Lower lobe of right lung (tissue), 2 donors: ENCODE measurements at places on chromosomes 2 and 18.
A peak's percentile ranks its signal among the peaks of the same experiment; 100 is the strongest.

DNA sequence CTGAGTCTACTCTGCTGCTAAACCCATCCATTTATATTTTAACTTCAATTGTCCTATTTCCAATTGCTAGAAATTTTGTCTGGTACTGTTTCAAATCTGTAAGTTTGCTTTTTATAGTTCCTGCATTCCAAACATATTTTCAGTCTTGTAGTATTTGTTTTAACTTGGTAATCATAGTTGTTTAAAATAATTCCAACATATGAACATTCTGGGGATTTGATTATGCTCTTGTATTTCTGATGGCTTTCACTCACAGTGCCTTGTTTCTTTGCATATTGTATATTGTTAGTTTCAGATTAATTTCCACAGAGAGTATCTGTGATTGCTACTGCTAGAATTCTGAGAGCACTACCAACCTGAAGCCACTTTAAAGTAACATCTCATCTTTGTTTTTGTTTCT lies 202.4 kb downstream of the ETAA1 start:
- no peaks in the 10 kb centered on the region for H3K4me1 ChIP-seq
- no peak overlapping the region for H3K27ac ChIP-seq
- H3K4me3 ChIP-seq: no peak overlapping the region
- H3K27me3 ChIP-seq: no peaks in the 10 kb centered on the region

GRCh38 chr2:231422056-231422455 lies 26.5 kb downstream of the B3GNT7 start:
- H3K4me3 ChIP-seq: no peak overlapping the region
- H3K4me1 ChIP-seq: no peaks in the 10 kb centered on the region
- H3K36me3 ChIP-seq: no peaks in the 10 kb centered on the region
- H3K27me3 ChIP-seq: peaks cover 3% of the 10 kb centered on the region
- no peak for DNase-seq
- no peak overlapping the region for H3K27ac ChIP-seq

- DNase-seq: no peak
- H3K27me3 ChIP-seq: no peaks in the 10 kb centered on the region
- no peak overlapping the region for H3K27ac ChIP-seq
- H3K4me1 ChIP-seq: peaks cover 11% of the 10 kb centered on the region
Measured at GRCh38 chr18:63112706-63113105, 206.9 kb downstream of the BCL2 start.

DNA sequence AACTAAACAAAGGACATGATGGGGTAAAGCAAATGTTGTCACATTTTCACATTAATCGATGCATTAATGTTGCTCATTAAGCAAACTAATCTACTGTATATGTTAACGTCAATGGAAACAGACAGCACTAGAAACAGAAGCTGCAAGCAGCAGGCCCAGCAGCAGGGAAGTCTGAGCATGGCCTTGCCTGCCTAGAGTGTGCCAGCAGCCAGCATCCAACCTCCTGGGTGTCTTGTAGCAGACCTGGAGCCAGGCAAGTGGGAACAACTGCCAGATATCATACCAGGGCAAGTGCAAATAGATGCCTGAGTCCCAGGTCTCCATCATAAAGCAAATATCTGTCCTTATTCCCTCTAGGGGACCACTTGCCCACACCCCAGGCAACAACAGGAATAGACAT lies 319.0 kb downstream of the LRRTM1 start:
- H3K4me1 ChIP-seq: no peaks in the 10 kb centered on the region
- DNase-seq: no peak
- H3K27me3 ChIP-seq: no peaks in the 10 kb centered on the region
- H3K36me3 ChIP-seq: no peaks in the 10 kb centered on the region
- no peak overlapping the region for H3K27ac ChIP-seq
- no peak overlapping the region for H3K4me3 ChIP-seq

DNA sequence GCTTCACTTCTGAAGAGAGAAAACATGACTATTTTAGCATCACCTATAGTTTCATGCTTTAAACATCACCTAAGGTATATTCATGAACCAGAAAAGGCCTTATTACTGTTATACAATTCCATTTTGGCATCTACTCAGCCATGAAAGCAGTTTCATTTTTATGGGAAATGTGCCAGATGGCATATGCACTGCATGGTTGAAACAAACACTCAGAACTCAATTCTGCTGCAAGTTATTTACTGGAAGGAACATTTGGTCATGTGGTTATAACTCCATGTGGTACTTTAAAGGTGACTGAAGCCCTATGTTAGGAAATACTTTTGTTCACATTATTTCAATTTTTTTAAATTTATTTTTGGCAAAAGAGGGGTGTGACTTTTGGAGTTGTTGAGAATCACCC lies 287.5 kb upstream of the CRIM1 start:
- DNase-seq: no peak
- H3K27me3 ChIP-seq: no peaks in the 10 kb centered on the region
- H3K27ac ChIP-seq: no peak overlapping the region
- H3K4me1 ChIP-seq: no peaks in the 10 kb centered on the region

DNA sequence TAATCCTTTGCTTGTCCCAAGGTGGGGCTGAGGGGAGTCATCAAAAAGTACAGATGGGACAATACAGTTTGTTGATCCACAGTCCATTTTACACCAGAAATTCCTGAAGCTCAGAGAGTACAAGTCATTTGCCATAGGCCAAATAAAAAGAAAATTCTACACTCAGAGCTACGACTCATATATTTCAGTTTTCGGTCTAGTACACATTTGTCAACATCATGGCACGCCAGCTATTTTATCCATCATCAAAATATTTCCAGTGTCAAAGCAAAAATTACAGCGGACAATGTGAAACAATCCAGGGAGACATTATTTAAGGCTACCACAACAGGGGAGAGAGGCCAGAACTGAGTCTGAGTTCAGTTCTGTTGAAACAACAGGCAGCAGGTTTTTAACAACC lies 587.5 kb upstream of the DSEL start:
- no peak overlapping the region for H3K27ac ChIP-seq
- DNase-seq: no peak
- no peak overlapping the region for H3K4me3 ChIP-seq
- no peaks in the 10 kb centered on the region for H3K36me3 ChIP-seq
- no peaks in the 10 kb centered on the region for H3K27me3 ChIP-seq

DNA sequence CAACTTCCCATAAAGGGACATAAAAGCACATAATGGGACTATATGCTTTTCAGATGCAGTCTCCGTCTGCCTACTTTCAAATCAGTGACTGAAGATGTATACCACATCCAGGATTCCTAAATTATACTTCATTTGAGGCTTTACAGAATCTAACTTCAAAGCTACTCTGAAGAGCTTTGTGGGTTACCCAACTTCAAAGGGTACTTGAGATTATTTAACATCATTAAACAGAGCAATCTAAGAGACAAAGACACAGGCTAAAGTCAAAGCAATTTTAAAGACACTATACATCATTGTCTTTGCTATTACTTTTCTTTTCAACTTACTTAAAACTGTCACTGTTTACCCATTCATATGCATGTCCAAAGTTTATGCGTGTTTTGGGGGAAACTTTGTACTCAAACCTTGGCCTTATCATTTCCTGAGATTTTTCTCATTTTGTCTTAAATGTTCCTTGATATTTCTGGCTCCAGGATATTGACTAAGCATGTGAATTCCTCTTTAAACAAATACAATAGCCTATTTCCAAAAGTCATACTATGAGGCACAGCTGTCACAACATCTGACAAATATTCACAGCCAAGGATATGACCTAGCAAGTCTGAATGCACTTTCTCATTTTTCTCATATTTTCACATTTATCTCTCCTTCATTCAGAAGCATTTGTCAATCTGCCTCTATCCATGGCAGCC lies 1985.1 kb upstream of the PIK3C3 start:
- no peaks in the 10 kb centered on the region for H3K4me1 ChIP-seq
- no peak for DNase-seq
- no peak overlapping the region for H3K27ac ChIP-seq
- no peak overlapping the region for H3K4me3 ChIP-seq

DNA sequence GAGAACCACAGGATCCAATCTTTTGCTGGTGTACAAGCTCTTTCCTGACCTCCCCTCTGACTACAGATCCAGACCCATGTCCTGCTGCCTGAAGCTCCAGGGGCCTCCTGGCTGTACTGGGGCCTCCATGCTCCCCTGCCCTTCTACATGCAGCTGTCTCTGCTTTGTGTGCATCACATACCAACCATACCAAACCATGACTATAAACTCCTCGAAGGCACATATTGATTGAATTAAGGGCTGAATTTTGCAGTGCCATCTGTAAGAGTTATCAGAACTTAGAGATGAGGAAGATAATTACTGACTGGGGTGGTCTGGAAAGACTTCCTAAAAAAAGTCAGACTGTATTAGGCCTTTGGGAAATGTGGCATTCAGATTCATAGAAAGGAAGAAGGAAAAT lies 139.9 kb upstream of the CXCR4 start:
- no peak for DNase-seq
- H3K27ac ChIP-seq: no peak overlapping the region

GRCh38 chr2:219916726-219917440 lies 289.5 kb downstream of the SLC4A3 start:
- DNase-seq: no peak
- no peak overlapping the region for H3K4me3 ChIP-seq
- H3K36me3 ChIP-seq: no peaks in the 10 kb centered on the region

DNA sequence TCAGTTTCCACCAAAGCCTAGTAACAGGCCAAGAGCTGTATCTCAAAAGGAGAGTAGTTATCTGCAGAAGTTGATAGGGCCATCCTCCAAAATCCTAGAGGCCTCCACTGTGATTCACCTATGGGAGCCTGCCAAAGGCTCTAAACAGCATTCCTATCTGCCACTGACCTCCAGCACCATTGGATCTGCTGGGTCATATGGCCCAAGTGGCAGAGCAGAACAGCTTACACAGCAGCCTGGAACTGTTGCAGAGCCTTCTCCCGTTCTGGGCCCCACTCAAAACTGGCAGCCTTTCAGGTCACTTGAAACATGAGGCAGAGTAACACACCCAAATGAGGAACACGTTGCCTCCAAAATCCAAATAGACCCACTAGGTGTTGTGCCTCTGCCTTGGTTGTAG lies 345.2 kb upstream of the RND3 start:
- H3K4me1 ChIP-seq: no peaks in the 10 kb centered on the region
- H3K27me3 ChIP-seq: no peaks in the 10 kb centered on the region
- H3K36me3 ChIP-seq: no peaks in the 10 kb centered on the region
- no peak overlapping the region for H3K4me3 ChIP-seq

- H3K36me3 ChIP-seq: no peaks in the 10 kb centered on the region
- H3K27me3 ChIP-seq: no peaks in the 10 kb centered on the region
- no peak overlapping the region for H3K27ac ChIP-seq
- DNase-seq: no peak
- H3K4me3 ChIP-seq: no peak overlapping the region
Measured at GRCh38 chr18:58507880-58508279, 121.0 kb downstream of the ALPK2 start.

- no peaks in the 10 kb centered on the region for H3K27me3 ChIP-seq
- no peaks in the 10 kb centered on the region for H3K36me3 ChIP-seq
- no peak overlapping the region for H3K4me3 ChIP-seq
- DNase-seq: no peak
Measured at GRCh38 chr2:135818937-135819610, 17.9 kb downstream of the LCT start.

DNA sequence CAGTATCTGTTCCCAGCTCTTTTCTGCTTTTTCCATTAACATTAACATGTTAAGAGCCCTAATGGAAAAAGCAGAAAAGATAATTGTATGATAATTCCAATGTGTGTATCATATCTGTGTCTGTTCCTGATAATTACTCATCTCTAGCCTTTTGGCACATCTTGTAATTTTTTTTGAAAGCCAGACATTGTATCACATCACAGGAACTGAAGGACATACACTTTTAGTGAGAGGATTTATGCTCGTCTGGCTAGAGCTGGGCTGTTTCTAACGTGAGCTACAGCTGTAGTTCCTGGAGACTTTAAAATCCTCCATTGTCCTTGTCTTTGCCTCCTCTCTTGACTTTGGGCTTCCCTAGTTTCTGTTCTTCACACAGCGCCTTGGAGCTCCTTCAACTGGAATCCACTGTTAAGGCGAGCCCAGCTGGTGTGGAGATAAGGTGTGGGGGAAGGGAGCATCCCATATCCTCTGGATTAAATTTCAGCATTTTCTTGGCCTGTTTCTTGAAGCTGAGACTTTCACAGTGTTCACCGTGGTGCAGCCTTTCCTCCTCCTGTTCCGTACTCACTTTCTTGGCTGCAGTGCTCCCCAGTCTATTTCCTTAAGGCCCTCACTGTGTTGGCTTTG lies 211.5 kb downstream of the GALR1 start:
- H3K4me1 ChIP-seq: no peaks in the 10 kb centered on the region
- H3K27ac ChIP-seq: no peak overlapping the region
- no peak overlapping the region for H3K4me3 ChIP-seq
- H3K27me3 ChIP-seq: peaks cover 6% of the 10 kb centered on the region
- DNase-seq: no peak

GRCh38 chr2:88737385-88737784 lies 45.9 kb downstream of the RPIA start:
- no peak for DNase-seq
- H3K27me3 ChIP-seq: no peaks in the 10 kb centered on the region
- H3K4me3 ChIP-seq: no peak overlapping the region
- H3K27ac ChIP-seq: peak overlapping the region; percentile 61

DNA sequence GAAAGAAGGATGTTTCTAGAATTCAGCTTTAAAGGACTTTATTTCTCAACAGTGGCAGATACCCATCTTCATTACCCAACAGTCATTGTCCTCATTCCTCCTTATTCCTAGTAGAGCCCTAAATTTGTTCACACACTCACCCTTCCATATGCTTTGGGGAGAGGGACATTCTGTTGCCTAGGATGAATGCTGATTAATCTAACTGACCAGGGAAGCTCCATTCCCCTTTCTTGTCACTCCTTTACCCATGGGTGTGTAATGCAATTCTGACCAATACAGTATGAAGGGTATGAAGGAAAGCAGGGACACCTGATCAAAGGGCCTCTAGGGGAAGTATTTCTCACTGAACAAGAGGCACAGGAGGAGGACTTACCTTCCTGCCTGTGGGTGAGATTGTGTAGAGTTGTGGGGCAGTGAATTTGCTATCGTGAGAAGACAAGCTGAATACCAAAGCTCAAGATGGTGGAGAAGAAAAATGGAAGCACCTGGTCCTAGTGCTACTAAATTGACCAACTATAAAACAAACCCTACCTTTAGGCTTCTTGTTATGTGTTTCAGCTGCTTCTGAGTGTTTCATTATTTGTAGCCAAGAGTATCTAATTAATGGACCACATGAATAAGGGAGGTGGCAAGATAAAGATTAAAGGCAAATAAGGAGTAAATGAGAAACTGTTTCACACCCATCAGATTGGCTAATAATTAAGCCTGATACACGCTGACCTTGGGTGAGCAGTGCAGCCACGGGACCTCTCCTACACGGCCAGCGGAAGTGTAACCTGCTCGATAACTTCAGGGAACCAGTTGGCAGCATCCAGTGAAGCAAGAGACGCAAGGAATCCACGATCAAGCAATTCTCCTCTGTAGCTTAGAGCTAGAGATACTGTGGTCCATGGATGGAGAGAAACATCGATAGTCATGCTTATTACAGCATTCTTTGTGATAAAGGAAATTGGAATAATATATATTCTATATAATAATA lies 202.3 kb downstream of the MYCN start:
- H3K4me3 ChIP-seq: no peak overlapping the region
- H3K27ac ChIP-seq: no peak overlapping the region
- H3K36me3 ChIP-seq: no peaks in the 10 kb centered on the region
- DNase-seq: no peak
- no peaks in the 10 kb centered on the region for H3K4me1 ChIP-seq
- no peaks in the 10 kb centered on the region for H3K27me3 ChIP-seq

GRCh38 chr2:71812736-71813135 lies 334.9 kb downstream of the CYP26B1 start:
- no peaks in the 10 kb centered on the region for H3K36me3 ChIP-seq
- H3K4me1 ChIP-seq: no peaks in the 10 kb centered on the region
- H3K27me3 ChIP-seq: no peaks in the 10 kb centered on the region
- no peak overlapping the region for H3K27ac ChIP-seq
- no peak overlapping the region for H3K4me3 ChIP-seq
